ENCODE measurements at places on chromosomes 16 and 17. TPM values are rescaled to one million over a fixed set of nuclear protein-coding genes. Genes with fewer than 3 reads are reported as not detected.
A peak's percentile ranks its signal among the peaks of the same experiment; 100 is the strongest.

GRCh38 chr16:69906838-69907401 is 44.2 kb upstream of the CLEC18A start:
- DNase-seq: no peak
- no peaks in the 10 kb centered on the region for H3K4me1 ChIP-seq
- H3K27ac ChIP-seq: no peak overlapping the region
- H3K27me3 ChIP-seq: no peaks in the 10 kb centered on the region
- H3K4me3 ChIP-seq: no peak overlapping the region

DNA sequence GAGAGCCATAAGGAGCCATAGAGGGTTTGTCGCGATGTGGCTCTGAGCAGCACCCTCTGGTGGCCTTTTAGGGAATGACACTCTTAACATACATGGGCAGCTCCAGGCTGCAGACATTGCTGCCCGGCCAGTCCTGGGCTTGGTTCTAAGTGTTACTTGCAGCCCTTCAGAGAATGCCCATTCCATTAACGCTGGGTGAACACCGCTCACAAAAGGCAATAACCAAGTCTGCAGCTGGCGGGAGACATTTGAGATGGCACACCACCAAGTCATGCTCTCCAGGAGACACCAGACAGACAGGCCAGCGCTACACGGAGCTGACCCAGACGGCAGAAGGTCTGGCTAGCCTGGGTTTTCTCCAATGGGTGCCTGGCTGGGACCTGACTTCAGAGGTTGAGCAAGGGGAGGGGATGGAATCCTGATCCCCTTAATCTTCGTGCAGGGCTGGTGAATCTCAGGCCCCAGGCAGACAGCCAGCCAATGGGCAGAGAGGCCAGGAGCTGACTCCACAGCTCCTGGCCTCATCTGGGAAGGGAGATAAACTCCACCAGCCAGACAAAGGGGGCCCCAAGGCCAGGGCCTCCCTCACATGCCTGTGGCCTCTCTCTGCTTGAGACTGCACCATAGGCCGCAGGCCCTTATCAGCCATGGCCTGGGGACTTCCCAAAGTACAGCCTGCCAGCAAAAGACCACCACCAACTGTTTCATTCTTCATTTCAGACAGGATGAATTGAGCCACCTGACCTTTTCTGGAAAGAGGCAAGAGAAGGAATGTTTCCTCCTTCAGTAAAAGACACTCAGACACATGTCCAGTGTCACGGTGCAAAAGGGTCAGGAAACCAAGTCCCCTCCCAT is 58.8 kb downstream of the ZDHHC7 start:
- peaks cover 24% of the 10 kb centered on the region for H3K4me1 ChIP-seq
- DNase-seq: peak; percentile 95
- no peaks in the 10 kb centered on the region for H3K36me3 ChIP-seq

The TAT gene
- not detected for total RNA-seq

The CD68 gene
- 70.7 TPM for total RNA-seq

The PNMT gene
- 14.3 TPM for total RNA-seq
